ENCODE measurements at places on chromosomes 16 and 17. TPM values are rescaled to one million over a fixed set of nuclear protein-coding genes. Genes with fewer than 3 reads are reported as not detected.

VMO1 gene
- not detected for total RNA-seq

NPEPPS gene
- total RNA-seq = 103 TPM

TTYH2 gene
- 6.8 TPM for total RNA-seq

SERPINF2 gene
- total RNA-seq = 0.41 TPM

OR4D1 gene
- total RNA-seq = 0.10 TPM

LLGL1 gene
- total RNA-seq = 23.4 TPM

HAPSTR1 gene
- total RNA-seq = 55.2 TPM

PLA2G15 gene
- 8.8 TPM for total RNA-seq

CHCT1 gene
- total RNA-seq = not detected

CCL7 gene
- total RNA-seq = not detected

KRTAP1-1 gene
- total RNA-seq = not detected

PPM1E gene
- 0.03 TPM for total RNA-seq

SCGB1C2 gene
- total RNA-seq = not detected

MSI2 gene
- total RNA-seq = 278 TPM

SYT17 gene
- total RNA-seq = 0.54 TPM

ASPHD1 gene
- total RNA-seq = 4.7 TPM

APOBR gene
- 3.5 TPM for total RNA-seq

CCL2 gene
- total RNA-seq = 0.65 TPM

ARHGAP23 gene
- total RNA-seq = 0.57 TPM

TP53TG3B gene
- not detected for total RNA-seq

BAIAP2 gene
- total RNA-seq = 4.3 TPM

HYDIN gene
- total RNA-seq = 0.17 TPM

HSF5 gene
- 1.2 TPM for total RNA-seq

PRDM7 gene
- not detected for total RNA-seq

KRT14 gene
- not detected for total RNA-seq

PRSS22 gene
- not detected for total RNA-seq

MPV17L gene
- 0.34 TPM for total RNA-seq

ITGA2B gene
- 0.44 TPM for total RNA-seq

SLFN14 gene
- 0.10 TPM for total RNA-seq

TVP23A gene
- total RNA-seq = not detected

KRT33B gene
- not detected for total RNA-seq

CCNF gene
- 46.7 TPM for total RNA-seq

ACSM5 gene
- total RNA-seq = not detected

CD300H gene
- total RNA-seq = not detected

CCL8 gene
- not detected for total RNA-seq

TEX19 gene
- total RNA-seq = not detected

MYH8 gene
- total RNA-seq = not detected

GAST gene
- not detected for total RNA-seq

PPP1R27 gene
- total RNA-seq = not detected

TBC1D3 gene
- total RNA-seq = not detected

HASPIN gene
- total RNA-seq = 25.7 TPM

ANKRD40CL gene
- total RNA-seq = not detected

TEKT3 gene
- total RNA-seq = not detected

HS3ST3A1 gene
- total RNA-seq = 7.2 TPM

SMIM22 gene
- total RNA-seq = not detected

CDR2L gene
- total RNA-seq = 1.3 TPM

ZNF469 gene
- total RNA-seq = 0.59 TPM

FAM20A gene
- not detected for total RNA-seq

GAS7 gene
- total RNA-seq = 0.17 TPM

CNTD1 gene
- not detected for total RNA-seq

LRRC36 gene
- 0.23 TPM for total RNA-seq

CLEC3A gene
- total RNA-seq = not detected

MBTD1 gene
- 12.0 TPM for total RNA-seq

SLC12A3 gene
- not detected for total RNA-seq

CYGB gene
- total RNA-seq = not detected

EVPLL gene
- total RNA-seq = not detected

RSAD1 gene
- 53.4 TPM for total RNA-seq
